ENCODE measurements at places on chromosomes 2 and 18. TPM values are rescaled to one million over a fixed set of nuclear protein-coding genes. Genes with fewer than 3 reads are reported as not detected.

DNA sequence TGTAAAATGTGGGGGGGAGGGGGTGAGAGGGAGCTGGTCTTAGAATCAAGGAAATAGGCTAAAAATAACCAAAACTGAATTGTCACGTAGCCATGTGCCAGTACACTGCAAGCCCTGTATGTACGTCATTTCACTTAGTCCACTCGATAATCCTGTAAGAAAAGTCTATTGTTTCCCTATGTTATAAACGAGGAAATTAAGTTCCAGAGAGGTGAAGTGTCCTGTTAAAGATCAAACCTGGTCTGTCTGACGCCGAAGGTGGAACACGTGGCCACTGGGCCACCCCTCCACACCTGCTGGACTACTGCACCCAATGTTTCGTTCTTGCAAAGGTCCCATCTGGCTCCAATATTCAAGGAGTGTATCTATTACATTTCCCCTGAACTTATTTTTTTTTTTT lies 29.6 kb downstream of the TFCP2L1 start:
- DNase-seq: no peak

DNA sequence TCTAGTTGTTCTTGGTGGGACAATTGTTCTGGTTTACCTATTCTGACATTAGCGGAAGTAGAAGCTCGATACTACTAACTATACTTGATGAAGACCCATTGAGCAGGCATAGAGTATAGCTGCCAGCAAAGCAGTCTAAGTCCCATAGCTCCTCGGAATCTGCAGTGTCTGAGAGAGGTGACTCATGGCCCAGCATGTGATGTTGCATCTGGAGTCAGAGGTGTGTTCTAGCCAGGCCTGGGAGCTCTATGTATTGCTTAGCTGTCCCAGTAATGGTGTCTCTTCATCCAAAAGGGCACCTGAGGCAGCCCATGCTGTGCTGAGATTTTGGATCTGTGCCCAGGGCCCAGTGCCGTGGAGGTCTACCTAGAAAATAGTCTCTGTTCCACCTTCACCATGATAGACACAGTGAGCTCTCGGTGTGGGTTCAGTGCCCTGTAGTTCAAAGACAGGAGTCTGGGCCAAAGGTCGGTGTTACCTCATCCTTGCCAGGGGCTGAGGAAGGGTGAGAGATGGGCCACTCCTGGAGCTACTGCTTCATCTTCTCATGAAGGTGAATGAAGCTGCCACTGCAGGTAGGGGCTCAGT lies 47.3 kb downstream of the MEX3C start:
- no peak for DNase-seq

GRCh38 chr2:25920336-25920735 lies 42.0 kb upstream of the ASXL2 start:
- no peak for DNase-seq

GRCh38 chr2:148577845-148578492 lies 66.6 kb upstream of the EPC2 start:
- DNase-seq: peak; percentile 54

GRCh38 chr18:29285471-29285870 lies 1108.5 kb upstream of the CDH2 start:
- DNase-seq: no peak

- no peak for DNase-seq
These were observed 71.8 kb downstream of the PRELID3A start for GRCh38 chr18:12479536-12479935.

DNA sequence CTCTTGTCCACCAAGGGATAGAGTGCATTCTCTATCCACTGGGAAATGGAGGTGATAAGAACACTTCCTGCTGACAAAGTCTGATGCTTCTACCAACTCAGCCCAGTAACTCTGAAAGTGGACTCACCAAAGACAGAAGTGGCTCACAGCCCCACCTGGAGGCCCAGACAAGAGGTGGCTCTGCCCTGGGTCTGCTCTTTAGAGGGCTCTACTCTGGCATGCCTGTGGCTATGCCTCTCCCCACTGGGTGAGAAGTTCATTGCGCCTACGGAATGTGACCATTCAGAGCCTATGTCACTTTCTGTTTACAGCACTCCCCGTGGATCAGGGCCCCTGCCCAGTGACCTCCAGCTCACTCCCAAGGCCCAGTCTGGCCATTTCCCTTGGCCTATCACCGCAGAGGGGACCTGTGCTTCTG lies 13.5 kb upstream of the XDH start:
- DNase-seq: peak; percentile 32

PSTPIP2 gene
- 0.42 TPM for total RNA-seq

DNA sequence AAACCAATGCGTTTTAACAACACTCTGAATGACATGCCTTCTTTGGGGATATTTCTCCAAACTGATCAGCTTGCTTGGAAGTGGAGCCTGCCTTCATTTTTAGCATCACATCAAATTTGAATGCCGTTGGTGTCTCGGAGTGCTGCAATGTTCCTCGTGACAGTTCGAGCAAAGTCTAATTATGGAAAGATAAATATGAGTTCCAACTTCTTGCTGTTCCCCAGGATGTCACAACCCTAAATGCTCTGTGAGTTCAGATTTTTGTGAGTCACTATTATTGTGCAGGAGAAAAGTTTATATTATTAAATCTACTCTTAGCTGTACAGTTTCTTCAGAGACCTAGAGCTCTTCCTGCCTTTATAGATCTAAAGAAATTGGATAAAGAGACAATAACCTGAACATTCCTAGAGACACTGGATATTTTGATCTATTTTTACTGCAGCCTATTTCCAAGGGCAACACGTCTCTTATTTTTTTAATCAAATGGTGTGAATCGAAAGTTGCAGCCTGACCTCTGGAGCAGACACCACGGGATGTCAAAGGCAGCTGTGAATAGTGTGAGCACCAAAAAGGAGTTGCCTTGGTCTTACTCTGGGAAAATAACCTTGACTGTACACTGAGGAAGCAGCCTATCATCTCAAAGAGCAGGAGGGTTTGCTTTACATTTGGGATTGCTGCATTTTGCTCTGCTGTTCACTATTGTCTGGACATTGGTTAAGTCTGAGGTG lies 330.1 kb downstream of the TDRD15 start:
- DNase-seq: no peak

DNA sequence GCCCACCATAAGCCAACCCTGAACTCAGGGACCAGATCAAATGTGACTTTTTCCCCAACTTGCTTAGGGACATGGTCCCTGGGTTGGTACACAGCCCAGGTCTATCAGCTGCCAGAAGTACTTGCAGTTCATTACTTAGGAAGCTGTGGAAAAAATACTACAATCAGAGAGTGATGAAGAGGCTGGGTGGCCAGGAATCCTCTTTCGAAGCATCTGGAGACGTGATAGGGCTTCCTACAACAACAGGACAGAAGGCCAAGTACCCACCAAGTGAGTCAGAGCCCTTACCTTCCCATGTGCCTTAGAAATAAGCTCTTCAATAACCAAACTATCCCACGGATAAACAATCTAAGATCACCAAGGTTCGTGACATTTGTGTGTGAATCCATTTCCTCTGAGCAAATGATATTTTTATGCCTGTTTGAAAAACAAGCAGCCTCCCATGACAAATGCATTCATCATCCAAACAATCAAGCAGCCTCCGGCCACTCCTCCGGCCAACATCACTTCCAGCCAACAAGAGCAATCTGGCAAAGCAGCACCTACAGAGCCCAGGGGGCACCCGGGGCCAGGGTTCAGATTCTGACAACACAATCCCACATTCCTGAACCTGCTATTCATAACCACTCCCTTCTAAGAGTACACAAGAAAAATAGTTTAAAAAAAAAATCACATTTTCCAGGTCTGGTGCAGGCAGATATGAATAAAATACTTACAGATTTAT lies 26.4 kb downstream of the TBC1D8 start:
- no peak for DNase-seq

DNA sequence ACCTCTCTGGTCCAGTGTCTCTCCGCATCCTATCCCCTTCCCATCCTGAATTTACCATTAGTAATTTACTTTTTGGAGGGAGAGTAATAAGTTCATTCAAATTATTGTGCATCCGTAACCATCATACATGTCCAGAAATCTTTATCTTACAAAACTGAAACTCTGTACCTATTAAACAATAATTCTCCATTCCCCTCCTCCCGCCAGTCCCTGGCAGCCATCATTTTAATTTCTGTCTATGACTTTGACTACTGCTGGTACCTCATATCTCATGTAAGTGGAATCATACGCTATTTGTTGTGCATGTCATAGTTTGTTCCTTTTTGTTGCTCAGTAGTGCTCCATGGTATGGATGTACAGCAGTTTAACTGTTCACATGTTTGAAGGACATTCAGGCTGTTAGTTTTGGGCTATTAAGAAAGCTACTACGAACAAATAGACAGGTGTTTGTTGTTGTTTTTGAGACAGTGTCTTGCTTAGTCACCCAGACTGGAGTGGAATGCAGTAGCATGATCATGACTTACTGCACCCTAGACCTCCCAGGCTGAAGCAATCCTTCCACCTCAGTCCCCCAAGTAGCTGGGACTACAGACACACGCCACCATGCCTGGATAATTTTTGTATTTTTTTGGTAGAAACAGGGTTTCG lies 2.0 kb downstream of the LIMS1 start:
- no peak for DNase-seq

- DNase-seq: no peak
These were observed 284.7 kb downstream of the TRIB2 start for GRCh38 chr2:13001408-13001807.

DNA sequence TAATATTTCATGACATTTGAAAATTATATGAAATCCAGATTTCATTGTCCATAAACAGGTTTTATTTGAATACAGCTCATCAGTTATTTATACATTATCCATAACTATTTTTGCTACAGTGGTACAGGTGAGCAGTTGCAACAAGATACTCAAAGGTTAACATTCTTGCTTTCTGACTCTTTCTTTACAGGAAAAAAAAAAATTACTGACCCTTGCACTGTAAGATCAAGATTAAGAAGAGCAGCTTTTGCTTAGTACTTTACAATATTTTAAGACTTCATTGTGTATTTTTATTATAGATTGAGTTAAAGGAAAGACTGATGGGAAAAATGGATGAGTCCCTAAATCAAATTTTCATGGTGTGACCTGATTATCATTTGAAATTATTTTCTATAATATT lies 11.2 kb downstream of the ETAA1 start:
- DNase-seq: no peak

DNA sequence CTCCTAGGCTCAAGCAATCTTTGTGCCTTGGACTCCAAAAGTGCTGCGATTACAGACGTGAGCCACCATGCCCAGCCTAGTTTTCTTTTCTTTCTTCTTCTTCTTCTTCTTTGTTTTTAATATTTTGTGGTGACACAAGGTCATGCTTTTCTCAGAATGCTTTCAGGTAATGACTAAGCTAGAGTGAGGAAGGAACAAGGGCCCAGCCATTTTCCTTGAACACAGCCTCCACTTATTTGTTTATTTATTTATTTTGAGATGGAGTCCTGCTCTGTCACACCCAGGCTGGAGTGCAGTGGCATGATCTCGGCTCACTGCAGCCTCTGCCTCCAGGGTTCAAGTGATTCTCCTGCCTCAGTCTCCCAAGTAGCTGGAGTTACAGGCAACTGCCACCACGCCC lies 74.3 kb upstream of the ST3GAL5 start:
- no peak for DNase-seq

GRCh38 chr2:215758691-215759090 lies 254.7 kb downstream of the MREG start:
- DNase-seq: no peak

NBEAL1 gene
- 7.6 TPM for total RNA-seq

BMP10 gene
- not detected for total RNA-seq

DNA sequence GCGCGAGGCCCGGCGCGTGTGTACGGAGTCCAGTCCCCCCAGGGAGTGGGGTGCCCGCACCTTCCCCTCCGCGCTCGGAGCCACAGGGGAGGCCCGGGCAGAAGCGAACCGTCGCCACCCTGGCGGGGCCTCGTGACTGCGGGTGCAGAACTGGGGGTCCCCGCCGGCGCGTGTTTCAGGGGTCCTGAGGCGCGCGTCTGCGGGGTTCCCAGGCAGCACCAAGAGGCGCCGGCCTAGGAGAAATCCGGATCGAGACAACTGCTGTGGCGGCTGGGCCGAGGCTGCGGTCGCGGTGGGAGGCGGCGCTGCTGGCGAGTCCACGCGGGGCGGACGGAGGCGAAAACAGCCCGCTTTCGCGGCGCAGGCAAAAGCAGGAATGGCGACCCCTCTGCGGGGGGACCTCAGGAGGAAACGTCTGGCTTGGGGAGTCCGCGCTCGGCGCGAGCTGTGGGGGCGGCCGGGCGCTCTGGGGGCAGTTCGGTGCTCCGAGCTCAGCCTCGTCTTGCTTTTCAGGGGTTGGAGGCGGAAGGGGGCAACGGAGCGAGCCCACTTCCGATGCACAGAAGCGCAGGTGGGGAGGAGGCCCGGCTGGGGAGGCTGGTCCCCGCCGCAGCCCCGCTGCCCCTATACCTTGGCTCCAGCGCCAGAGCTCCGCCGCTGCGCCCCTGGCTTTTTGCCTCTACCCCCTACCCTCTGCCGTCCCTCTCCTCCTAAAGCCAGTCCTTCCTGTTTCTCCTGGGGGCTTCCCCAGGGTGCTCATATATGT lies 81.5 kb upstream of the LDLRAD4 start:
- peak; percentile 70 for DNase-seq

DNA sequence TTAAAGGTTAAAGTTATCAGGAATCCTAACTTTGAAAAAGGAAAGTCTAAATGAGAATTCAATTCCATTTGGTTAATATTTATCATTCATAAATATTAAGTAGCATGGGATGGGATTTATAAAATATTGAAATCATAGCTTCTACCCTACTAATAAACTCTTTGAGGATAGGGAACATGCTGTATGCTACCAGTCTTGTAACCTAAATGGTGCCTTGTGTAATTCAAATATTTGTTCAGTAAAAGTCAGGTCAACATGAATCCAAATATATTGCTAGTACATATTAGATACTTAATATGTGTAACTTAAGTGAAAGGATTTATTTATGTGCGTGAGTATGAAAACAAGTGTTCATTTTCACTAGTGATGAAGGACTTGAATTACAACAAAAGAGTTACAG lies 94.1 kb downstream of the CAMKMT start:
- DNase-seq: no peak

HJURP gene
- total RNA-seq: 84.5 TPM

DNA sequence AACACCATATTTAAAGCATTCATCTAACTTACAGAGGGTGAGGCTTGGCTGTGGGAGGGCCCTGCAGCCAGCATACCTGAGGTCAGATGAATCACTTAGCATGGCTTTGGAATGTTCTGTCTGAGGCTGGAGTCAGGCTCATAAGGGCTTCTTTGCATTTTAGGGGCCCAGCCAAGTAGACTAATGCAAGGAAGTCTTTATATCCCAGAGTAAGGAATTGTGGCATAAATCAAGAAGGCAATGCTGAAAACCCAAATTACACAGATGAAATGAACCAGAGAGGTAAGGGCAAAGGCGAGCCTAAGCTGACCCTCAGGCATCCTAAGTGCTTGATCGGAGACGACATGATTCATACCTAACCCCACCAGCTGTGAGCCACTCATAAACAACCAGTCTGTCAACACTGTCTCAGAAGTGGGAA lies 383.6 kb downstream of the DCC start:
- no peak for DNase-seq
